Esophagus squamous epithelium (tissue), 5 donors: ENCODE measurements at places on chromosomes 13 and 19. TPM values are rescaled to one million over a fixed set of nuclear protein-coding genes. Genes with fewer than 3 reads are reported as not detected.

The LGALS7B gene
- total RNA-seq: 1,478 TPM

The ZNF525 gene
- 2.3 TPM for total RNA-seq

The APOC4 gene
- total RNA-seq: not detected

The SIAH3 gene
- 0.09 TPM for total RNA-seq

The RDH8 gene
- not detected for total RNA-seq

The F10 gene
- 0.61 TPM for total RNA-seq

The TMEM238 gene
- 11.9 TPM for total RNA-seq

- no peak overlapping the region for H3K27ac ChIP-seq
- no peak overlapping the region for H3K4me3 ChIP-seq
- H3K4me1 ChIP-seq: peaks cover 4% of the 10 kb centered on the region
- no peak for DNase-seq
These were observed 10.0 kb upstream of the CEACAM21 start for GRCh38 chr19:41566001-41566400.

GRCh38 chr19:47315125-47315821, 5.6 kb downstream of the C5AR1 start:
- peak overlapping the region; percentile 70 for H3K27ac ChIP-seq
- H3K4me3 ChIP-seq: no peak overlapping the region
- no peak for DNase-seq

- no peak for DNase-seq
- no peaks in the 10 kb centered on the region for H3K4me1 ChIP-seq
- no peak overlapping the region for H3K27ac ChIP-seq
- H3K4me3 ChIP-seq: no peak overlapping the region
- H3K27me3 ChIP-seq: no peaks in the 10 kb centered on the region
These were observed 53.6 kb downstream of the ZNF100 start for GRCh38 chr19:21713761-21714160.

DNA sequence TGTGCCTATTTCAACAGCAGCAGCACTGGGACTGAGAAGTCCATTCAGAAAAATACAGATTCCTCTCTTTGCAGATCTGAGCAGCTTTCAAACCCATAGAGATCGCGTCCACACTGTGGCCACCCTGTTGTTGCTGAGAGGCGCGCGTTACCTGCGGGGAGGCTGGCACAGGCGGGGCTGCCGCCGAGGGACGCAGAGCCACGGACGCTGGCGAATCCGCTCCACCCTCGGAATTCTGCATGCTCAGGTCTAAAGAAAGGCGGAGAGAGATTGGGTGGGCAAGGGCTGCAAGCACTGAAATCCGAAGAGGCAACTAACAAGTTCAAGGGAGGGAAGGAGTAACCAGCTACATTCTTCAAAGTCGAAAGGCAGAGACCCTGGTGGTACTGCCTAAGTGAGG, 63.0 kb downstream of the RFX2 start:
- H3K27me3 ChIP-seq: no peaks in the 10 kb centered on the region
- H3K4me1 ChIP-seq: no peaks in the 10 kb centered on the region
- peaks cover 24% of the 10 kb centered on the region for H3K36me3 ChIP-seq

DNA sequence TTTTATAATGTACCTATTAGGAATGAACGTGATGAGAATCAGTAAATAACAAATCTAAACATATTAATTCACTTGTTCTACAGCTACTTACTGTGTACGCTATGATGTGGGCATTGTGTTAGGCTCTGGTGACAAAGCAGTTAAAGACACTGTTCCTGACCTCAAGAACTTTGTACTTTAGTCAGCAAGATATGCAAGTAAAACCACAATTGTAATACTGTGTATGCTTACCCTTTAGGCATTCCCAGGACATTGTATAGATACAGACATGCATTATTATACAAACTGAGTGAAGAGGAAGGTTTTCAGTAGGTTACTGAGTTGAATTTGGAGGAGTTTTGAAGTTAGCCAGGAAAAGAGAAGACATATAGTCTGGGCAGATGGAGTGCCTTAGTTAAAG, 435.8 kb downstream of the HS6ST3 start:
- no peaks in the 10 kb centered on the region for H3K36me3 ChIP-seq
- no peaks in the 10 kb centered on the region for H3K27me3 ChIP-seq
- H3K4me1 ChIP-seq: no peaks in the 10 kb centered on the region
- H3K27ac ChIP-seq: no peak overlapping the region
- DNase-seq: no peak
- no peak overlapping the region for H3K4me3 ChIP-seq

DNA sequence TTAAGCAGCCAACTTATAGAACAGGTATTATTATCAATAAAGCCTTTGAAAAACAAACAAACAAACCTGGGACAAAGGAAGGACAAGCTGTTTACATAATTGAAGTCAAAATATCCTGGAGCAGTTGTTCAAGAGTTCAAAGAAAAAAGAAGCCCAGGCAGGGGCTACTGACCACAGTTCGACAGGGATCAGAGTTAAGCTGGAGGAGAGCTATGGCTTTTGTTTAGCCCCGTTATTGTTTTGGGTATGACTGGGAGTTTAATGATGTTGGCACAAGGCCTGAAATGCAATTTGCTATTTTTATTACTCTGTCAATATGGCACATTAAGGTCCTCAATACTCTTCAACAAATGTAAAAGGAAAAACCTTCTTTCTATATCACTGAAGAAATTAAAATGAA, 624.4 kb upstream of the KLHL1 start:
- DNase-seq: no peak
- no peak overlapping the region for H3K4me3 ChIP-seq
- H3K4me1 ChIP-seq: no peaks in the 10 kb centered on the region
- H3K27me3 ChIP-seq: no peaks in the 10 kb centered on the region

GRCh38 chr13:97834250-97834649, 119.2 kb upstream of the IPO5 start:
- H3K4me1 ChIP-seq: no peaks in the 10 kb centered on the region
- no peak overlapping the region for H3K27ac ChIP-seq
- no peaks in the 10 kb centered on the region for H3K36me3 ChIP-seq
- no peak for DNase-seq
- H3K27me3 ChIP-seq: no peaks in the 10 kb centered on the region

GRCh38 chr13:52665325-52665724, 12.7 kb downstream of the SUGT1 start:
- no peak for DNase-seq
- H3K27ac ChIP-seq: no peak overlapping the region
- H3K4me3 ChIP-seq: no peak overlapping the region
- no peaks in the 10 kb centered on the region for H3K27me3 ChIP-seq

DNA sequence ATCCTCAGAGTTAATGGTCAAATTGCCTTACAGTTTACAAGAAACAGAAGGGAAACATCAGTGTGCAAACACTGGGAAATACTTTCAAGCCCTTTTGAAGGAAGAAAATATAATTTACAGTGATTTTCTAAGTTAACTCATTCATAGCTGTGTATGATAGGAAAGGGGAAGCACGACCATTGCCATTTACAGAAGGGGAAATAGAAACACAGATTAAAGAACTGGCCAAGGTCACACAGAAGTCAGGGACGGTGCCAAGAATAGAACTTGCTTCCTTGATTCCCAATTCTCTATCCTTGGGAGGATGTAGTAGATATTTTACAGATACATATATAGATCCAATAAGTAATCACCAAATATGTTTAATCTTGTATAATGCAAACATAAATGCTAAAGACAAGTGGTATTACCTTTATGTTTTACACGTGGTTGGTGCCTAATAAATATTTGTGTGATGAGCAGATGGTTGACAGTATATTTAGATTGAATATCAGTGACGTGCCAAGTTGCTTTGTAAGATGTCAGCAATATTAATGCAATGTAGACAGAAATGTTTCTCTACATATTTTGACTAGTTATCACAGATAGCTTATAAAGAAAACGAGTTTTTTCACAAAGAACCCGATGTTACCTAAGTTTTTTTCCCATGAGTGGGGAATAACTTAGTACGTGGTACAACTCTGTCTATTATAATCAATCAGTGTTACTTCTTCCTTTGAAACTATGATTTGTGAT, 73.1 kb downstream of the FLT1 start:
- H3K4me3 ChIP-seq: no peak overlapping the region
- no peak for DNase-seq
- no peaks in the 10 kb centered on the region for H3K27me3 ChIP-seq
- H3K36me3 ChIP-seq: no peaks in the 10 kb centered on the region
- H3K4me1 ChIP-seq: peaks cover 4% of the 10 kb centered on the region
- no peak overlapping the region for H3K27ac ChIP-seq

DNA sequence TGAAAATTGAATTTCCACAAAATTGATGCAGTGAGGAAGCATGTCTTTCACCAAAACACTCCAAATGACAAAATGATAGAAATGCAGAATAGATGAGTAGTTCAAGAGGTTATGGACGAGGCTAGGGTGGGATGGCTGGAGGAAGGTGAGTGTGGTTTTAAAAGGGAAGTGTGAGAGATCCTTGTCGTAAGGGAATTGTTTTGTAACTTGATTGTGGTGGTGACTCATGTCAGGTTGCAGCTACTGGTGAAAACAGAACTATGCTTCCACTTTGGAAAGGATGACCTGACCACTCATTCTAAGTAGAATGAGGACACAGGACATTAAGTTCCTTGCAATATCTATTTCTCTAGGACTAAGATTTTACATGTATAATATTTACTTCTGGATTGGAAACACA, 345.7 kb downstream of the MTUS2 start:
- no peaks in the 10 kb centered on the region for H3K36me3 ChIP-seq
- H3K4me1 ChIP-seq: no peaks in the 10 kb centered on the region
- H3K4me3 ChIP-seq: no peak overlapping the region
- no peak for DNase-seq

DNA sequence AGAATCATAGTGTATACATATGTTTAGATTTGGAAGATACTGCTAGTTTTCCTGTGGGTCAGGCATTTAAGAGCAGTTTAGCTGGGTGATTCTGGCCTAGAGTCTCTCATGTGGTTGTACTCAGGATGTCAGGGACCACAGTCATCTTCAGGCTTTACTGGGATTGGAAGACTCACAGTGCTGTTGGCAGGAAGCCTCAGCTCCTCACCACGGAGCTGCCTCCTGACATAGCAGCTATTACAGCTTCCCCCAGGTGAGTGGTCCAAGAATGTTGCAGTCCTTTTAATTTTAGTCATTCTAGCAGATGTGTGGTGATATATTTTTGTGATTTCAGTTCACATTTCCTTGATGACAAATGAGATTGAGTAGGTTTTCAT, 16.9 kb upstream of the GPR18 start:
- peaks cover 19% of the 10 kb centered on the region for H3K4me1 ChIP-seq
- H3K27me3 ChIP-seq: no peaks in the 10 kb centered on the region
- H3K27ac ChIP-seq: no peak overlapping the region
- no peaks in the 10 kb centered on the region for H3K36me3 ChIP-seq

DNA sequence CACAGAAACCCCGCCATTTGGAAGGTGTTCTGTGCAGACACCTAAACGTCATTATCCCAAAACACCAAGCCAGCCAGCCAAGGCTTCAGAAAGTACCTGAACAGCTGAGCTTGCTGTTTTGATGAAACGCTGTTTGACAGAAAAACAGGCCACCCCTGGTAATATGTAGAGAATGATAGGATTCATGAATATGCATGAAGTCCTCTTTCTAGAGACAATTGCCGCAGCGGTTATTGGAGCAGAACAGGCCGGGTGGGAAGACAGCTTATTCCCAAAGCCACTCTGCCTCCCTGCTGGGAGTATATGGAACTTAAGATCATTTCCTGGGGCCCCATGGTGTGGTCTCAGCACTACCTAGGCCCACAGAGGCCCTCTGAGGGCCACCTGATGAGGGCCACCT, 229.5 kb downstream of the UQCRFS1 start:
- no peak overlapping the region for H3K4me3 ChIP-seq
- no peaks in the 10 kb centered on the region for H3K4me1 ChIP-seq
- DNase-seq: no peak
- H3K27ac ChIP-seq: no peak overlapping the region
- no peaks in the 10 kb centered on the region for H3K36me3 ChIP-seq

GRCh38 chr13:23701186-23701585, 131.0 kb downstream of the TNFRSF19 start:
- no peaks in the 10 kb centered on the region for H3K27me3 ChIP-seq
- peak overlapping the region; percentile 12 for H3K27ac ChIP-seq
- H3K4me1 ChIP-seq: peaks cover 12% of the 10 kb centered on the region
- no peak for DNase-seq
- H3K4me3 ChIP-seq: no peak overlapping the region

DNA sequence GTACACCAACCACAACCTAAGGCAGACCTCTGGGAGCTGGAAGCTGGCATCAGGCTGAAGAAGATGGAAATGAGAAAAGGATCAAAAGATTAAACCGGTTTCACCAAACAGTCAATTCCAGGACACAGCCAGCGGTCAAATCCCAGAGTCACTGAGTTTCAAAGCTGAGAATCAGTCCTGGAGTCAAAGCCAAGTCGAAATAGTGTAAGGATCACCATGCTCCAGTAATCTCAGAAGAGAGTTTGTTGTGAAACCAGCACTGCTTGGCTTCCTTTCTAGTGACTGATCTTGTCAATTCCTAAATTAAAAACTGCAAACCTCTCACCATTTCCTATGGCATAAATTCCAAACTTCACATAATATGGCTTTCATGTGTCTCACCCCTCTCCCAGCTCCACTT, 198.8 kb downstream of the GPC6 start:
- H3K27ac ChIP-seq: no peak overlapping the region
- H3K4me3 ChIP-seq: no peak overlapping the region
- DNase-seq: no peak
- H3K27me3 ChIP-seq: no peaks in the 10 kb centered on the region

DNA sequence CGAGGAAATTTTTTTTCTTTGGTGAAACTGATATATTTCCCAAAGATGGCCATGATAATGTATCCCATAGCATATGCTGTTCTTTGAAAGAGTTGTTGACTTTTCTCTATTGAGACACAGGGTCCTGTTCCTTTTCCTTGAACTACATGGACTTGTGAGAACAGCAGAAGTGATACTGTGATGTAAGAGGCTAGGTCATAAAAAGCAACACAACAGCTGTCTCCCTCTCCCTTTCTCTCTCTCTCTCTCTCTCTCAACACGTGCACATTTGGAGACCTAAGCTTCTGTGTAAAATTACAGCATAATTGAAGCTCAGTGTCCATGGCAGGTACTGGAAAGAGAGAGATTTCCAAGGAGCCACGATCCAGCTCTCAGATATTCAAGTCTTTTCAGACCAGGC, 1712.4 kb downstream of the EFNB2 start:
- H3K27me3 ChIP-seq: no peaks in the 10 kb centered on the region
- no peak overlapping the region for H3K4me3 ChIP-seq
- no peak overlapping the region for H3K27ac ChIP-seq
- H3K36me3 ChIP-seq: no peaks in the 10 kb centered on the region
- DNase-seq: no peak
- H3K4me1 ChIP-seq: no peaks in the 10 kb centered on the region

- H3K4me3 ChIP-seq: no peak overlapping the region
- H3K27ac ChIP-seq: no peak overlapping the region
- no peaks in the 10 kb centered on the region for H3K27me3 ChIP-seq
- no peaks in the 10 kb centered on the region for H3K4me1 ChIP-seq
- no peaks in the 10 kb centered on the region for H3K36me3 ChIP-seq
- DNase-seq: no peak
These were observed 333.7 kb upstream of the NBEA start for GRCh38 chr13:34608331-34608730.

GRCh38 chr19:38711726-38712153, 32.5 kb downstream of the CAPN12 start:
- no peak for DNase-seq
- H3K4me3 ChIP-seq: no peak overlapping the region
- peaks cover 100% of the 10 kb centered on the region for H3K36me3 ChIP-seq
- peak overlapping the region; percentile 82 for H3K27ac ChIP-seq
- no peaks in the 10 kb centered on the region for H3K27me3 ChIP-seq
- H3K4me1 ChIP-seq: peaks cover 59% of the 10 kb centered on the region

- DNase-seq: no peak
- no peaks in the 10 kb centered on the region for H3K4me1 ChIP-seq
- no peak overlapping the region for H3K4me3 ChIP-seq
- H3K36me3 ChIP-seq: peaks cover 13% of the 10 kb centered on the region
- no peaks in the 10 kb centered on the region for H3K27me3 ChIP-seq
These were observed 77.4 kb downstream of the PDS5B start for GRCh38 chr13:32663660-32664059.

- no peaks in the 10 kb centered on the region for H3K27me3 ChIP-seq
- no peak overlapping the region for H3K27ac ChIP-seq
- no peak for DNase-seq
- H3K36me3 ChIP-seq: no peaks in the 10 kb centered on the region
- no peak overlapping the region for H3K4me3 ChIP-seq
These were observed 4.3 kb upstream of the LRRC8E start for GRCh38 chr19:7883796-7884570.
